ENCODE measurements at places on chromosomes 4 and X.

DNA sequence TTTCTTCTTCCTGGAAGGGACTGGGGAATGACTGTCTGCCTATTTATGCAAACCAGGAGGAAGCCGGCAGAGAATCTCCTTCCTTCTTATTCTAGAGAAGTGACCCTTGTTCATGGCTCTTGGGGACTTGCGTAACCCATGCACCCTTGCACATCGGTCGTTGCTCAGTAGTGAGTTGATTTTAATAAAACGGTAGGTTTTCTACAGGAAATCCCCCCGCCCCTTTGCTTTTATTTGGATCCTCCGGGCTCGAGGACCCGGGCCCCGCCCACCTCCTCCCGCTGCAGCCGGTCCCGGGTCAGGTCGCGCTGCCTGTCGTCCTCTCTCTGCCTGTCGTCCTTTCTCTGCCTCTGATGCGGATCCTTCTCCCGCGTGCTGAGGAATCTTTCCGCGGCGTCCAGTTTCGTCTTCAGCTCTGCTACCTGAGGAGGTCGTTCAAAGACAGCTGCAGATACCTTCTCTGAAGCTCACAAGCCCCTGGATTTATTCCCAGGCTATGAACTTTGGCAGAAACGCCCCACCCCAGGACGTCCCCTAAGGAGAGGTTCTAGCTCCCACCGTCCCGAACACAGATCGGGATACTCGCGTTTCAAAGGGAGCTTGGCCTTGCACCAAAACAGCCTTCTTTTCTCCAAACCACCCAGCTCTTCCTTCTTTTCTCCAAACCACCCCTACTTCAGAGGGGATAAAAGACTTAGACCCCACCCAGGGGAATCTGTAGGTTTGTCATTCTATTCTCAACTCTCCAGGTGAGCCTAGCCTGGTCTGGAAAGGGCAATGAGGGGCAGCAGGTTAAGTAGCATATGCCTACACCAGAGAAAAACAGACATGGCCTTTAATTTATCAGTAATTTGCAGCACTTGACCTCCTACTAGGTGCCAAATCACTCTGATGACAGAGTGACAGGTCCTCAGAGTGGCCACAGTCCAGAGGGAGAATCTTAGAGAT lies 7.0 kb downstream of the TNIP3 start:
- peak; percentile 77 for DNase-seq

DNA sequence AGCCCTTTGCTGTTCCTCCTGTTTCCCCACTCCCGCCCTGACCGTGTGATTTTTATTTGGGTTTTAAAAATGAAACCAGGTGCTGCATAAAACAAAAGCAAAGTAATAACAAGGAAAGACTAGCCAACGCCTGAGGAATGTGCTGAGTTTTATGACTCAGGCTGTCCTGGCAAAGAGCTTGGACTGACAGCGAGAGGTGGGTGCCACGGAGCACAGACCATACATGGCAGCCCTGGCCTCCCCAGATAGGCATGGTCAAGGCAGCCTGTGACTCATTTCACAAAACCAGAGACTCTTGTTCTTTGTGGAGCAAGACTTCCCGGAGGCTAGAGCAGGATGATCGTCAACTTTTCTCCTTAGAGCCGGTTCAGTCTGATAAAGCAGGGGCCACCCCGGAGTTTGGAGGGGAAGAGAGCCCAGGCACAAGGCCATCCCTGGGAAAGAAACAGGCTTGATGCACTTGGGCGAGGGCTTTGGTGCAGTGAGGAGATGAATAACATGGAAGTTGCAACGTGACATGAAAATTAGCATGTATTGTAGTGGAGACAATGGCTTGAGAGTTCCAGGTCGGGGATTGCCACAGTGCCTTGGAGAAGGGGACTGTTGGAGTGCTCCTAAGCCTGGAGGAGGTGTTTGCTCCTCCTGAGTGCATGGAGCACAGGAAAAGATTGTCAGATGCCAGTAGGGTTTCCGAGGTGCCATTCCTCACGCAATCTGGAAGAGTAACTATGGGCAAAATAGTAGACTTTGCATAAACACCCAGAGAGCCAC lies 54.8 kb downstream of the C4orf51 start:
- DNase-seq = peak; percentile 79

GRCh38 chrX:107566604-107567262 lies 61.6 kb upstream of the PRPS1 start:
- peak; percentile 50 for DNase-seq

DNA sequence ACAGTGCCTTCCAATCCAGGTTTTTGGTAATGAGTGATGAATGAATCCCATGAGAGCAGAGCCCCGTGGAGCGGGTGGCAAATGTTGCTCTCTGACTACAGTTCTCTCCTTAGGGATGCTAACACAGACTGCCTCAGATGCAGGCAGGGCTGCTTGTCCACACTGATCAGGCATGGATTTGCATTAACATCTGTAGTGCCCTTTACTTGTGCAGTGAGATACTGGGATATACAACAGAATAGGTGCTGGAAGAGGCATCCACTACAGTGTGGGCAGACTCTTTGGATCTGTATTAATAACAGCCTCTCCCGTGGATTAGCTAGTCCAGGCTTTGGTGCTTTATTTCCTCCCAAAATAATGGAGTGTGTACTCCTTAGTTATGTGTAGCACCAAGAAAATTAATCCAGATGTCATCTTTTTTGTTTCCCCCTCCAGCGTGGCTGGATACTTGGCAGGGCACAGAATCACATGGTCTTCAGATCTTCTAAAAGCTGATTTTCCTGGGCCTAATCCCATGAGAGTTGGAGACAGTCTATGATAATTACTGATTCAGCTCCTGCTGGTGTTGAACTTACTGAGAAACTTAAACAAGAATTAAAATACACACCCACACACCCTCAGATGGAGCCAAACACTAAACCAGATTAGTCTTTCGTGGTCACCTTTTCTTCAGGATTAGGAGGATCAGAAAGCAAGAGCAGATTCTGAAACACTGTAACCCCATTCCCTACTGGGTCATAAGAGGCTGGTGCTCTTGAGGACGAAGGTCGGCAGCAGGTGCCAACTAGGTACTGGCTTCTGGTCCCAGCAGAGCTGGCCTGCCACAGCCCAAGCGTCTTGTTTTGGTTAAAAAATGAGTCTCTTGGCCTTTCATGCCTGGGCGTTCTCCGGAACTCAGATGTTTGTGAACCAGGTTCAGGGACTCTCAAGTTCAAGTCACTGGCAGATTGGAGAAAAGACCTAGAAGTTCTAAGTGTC lies 23.1 kb upstream of the NAP1L5 start:
- no peak for DNase-seq
